Urothelium cell line (cell line): ENCODE measurements at places on chromosomes 1 and 21.

- no peak for DNase-seq
Observed at GRCh38 chr1:12029720-12030339, 10.5 kb downstream of the MIIP start.

- DNase-seq: no peak
Observed at GRCh38 chr1:178937695-178938094, 66.8 kb upstream of the ANGPTL1 start.

DNA sequence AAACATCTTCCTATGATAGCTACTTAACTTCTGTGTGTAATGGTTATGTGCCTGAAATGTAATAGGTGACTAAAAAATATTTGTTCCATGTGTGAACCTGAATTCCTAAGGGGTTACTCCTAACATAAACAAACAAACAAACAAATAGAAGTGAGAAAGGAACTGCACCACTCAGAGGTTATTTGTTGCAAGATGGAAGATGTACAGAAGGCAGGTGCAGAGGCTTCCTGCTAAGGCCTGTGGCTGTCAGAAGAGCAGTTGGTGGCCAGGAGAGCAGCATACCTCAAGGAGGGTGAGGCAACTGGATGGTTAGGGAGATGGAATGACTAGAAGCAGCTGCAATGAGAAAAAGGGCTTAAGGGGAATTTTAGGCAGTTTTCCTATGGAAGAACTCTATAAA is 940.6 kb downstream of the TTLL7 start:
- DNase-seq: no peak

DNA sequence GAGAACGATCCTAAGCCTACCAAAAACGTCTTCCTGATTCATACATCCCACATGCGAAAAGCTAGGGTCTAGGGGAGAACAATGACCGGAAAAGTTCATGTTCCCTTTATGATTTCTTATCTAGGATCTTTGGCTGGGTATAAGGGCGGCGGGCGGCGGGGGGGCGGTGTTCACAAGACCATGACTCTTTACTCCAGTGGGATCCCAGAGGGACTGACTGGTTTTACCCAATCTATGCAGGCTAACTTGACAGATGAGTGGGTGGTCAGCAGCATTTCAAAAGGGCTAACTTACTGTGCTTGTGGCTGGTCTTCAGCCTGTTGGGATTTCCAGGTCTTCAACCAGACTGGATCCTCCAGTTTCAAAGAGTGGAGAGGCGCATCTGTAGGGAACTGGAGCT is 40.3 kb downstream of the CNIH3 start:
- no peak for DNase-seq

DNA sequence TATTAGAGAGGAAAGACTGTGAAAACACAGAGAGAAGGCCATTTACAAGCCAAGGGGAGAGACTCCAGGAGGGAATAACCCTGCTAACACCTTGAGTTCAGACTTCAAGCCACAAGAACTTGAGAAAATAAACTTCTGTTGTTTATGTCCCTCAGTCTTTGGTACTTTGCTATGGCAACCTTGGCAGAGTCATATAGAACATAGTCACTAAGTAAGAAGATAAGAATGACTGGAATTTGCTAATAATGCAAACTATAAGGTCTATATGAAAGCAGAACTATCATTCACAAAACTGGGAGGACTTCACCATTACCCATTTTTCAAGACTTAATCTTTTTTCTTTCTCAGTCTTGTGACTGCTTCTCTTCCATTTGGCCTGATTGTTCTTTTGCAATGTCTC is 767.3 kb upstream of the ADAMTS5 start:
- DNase-seq: no peak

- DNase-seq: no peak
Observed at GRCh38 chr1:205074513-205074912, 9.7 kb downstream of the TMEM81 start.

DNA sequence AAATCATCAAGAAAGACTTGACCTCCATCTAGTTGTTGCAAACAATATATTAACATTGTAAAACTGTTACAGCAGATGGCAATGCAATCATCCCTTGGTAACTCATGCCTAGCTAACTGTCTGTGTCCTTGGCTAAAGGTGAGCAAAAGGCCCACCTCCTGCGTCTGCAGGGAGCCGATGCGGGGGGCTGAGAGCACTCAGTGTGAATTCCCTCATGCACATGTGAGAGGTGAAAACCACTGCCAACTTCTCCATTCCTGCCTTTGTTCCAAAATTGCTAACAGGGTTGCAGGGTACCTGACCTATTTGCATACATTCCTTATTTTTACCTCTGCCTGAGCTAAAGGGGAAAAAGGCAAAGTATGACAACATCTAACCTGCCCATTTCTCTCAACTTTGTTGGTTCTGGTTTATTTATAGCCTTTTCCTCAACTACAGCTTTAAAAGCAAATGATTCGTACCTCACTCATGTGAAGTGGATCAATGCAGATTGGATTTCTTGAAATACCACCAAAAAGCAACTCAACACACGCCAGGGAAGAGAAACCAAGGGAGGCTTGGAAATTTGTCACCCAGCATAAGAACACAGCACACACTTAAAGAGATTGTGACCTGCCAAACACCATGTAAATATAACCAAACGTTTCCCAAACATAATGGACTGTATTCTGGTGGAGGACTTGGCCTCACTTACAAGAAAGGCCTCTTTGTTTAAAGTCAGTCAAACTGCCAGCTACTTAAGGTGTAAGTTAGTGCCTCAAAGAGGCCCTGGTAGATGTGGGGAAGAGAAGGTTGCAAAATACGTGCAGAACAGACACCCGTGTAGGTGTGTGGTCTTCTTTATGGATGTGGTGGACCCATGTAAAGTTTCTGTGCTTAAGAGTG is 651.0 kb downstream of the SMYD3 start:
- DNase-seq: no peak

GRCh38 chr1:74650561-74650960 is 23.0 kb downstream of the ERICH3 start:
- DNase-seq: peak; percentile 25

GRCh38 chr1:117654493-117655219 is 48.8 kb downstream of the TENT5C start:
- DNase-seq: no peak

DNA sequence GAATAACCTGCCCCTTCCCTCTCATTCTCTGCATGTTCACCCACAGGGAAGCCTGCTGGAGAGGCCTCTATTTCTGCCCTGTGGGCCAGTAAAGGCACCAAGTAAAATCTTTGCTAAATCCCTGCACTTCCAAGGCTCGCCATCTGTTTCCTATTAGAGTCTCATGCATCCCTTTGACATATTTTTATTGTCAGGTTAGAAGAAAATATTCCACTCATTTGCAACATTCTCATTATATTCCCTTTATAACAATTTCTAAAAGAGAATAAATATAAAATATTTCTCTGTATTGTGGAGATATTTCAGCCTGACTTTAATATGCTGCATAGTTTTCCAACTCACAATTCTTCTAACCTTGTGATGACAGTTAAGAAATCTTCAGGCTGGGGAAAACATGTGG is 340.4 kb upstream of the VAMP3 start:
- DNase-seq: no peak

DNA sequence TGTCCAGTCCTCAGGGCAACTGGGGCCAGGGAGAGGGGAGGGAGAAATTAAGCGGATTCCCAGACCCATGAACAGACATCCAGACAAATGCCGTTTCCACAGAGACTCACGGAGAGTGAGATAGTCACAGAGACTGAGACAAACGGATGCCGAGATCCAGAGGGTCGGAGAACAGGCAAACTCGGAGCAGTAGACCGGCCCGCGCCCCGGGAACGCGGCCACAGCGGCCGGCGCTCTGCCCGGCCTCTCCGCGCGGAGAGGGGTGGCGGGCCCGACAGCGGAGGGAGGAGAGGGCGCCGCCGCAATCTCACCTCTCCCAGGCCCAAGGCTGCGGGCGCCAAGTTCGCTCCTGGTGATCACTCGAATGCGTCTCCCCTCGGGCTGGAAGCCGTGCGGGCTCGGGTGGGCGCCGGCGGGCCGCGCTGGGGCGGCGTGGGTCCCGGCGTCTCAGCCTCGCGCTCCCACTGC is 831 bp upstream of the FOXD2 start:
- DNase-seq: peak; percentile 33

DNA sequence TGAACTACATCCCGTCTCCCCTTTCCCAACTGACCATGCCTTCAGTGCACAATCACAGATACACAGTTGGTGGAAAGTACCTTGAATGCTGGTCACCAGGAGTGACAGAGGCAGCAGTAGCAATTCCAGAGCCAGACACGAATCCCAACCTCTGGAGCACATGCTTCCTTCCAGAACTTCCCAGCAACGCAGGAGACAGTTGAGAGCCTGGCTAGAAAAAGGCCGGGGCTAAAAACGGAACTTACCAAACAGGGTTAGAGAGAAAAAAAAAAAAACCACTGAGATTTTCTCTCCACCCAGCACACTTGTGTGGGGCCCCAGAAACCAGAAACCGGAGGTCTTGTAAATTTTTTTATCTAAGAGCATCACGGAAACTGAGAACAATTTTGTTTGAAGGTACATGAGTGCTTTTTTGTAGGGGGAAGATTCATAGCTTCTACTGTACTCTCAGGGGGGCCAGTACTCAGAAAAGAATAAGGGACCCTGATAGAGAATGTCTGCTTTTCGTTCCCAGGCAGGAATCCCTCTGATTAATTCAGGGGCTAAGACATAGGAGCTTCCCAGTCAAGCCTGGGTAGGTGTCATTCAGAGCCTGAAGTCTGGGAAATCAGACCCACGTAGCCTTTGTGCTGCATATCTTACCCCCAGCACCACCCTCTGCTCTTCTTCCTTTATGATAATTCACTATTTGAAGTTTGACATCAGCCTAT is at the start of gene CD48:
Gene CD48, minus strand, starts transcription at position 221 of the 710 bp plus-strand sequence. Its CDS starts 59 bp downstream, at position 162.
- no peak for DNase-seq

DNA sequence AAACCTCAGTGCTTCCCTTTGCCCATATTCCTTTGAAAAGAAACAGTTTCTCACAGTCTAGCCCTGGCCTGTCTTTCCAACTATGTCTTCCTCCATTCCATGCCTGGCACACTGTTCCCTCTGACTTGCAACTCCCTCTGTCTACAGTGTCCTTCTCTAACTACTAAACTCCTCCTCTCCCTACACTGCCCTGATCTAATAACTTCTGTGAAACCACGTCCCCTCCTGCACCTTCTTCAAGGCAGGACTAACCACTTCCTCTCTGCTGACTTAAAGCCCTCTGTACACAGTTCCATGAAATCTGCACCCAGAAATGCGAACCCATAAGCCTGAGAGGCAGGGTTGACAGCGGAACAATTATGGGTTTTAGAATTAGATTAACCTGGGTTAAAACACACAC is 62.2 kb upstream of the ATP1B1 start:
- DNase-seq: no peak
